ENCODE measurements at places on chromosomes 4 and X.

GRCh38 chrX:71228063-71228642 lies 5.1 kb downstream of the GJB1 start:
- H3K4me3 ChIP-seq, result no peak overlapping the region
- H3K36me3 ChIP-seq, result no peaks in the 10 kb centered on the region
- peak overlapping the region; percentile 74 for H3K27ac ChIP-seq
- H3K27me3 ChIP-seq, result no peaks in the 10 kb centered on the region

- peak overlapping the region; percentile 93 for H3K27ac ChIP-seq
- H3K4me1 ChIP-seq, result peaks cover 57% of the 10 kb centered on the region
- H3K4me3 ChIP-seq, result no peak overlapping the region
- H3K36me3 ChIP-seq, result no peaks in the 10 kb centered on the region
These were observed 277.3 kb upstream of the KLF3 start for GRCh38 chr4:38386654-38387188.

GRCh38 chr4:142762280-142762679 lies 83.8 kb downstream of the INPP4B start:
- no peaks in the 10 kb centered on the region for H3K36me3 ChIP-seq
- no peaks in the 10 kb centered on the region for H3K4me1 ChIP-seq
- DNase-seq, result no peak
- no peak overlapping the region for H3K27ac ChIP-seq

DNA sequence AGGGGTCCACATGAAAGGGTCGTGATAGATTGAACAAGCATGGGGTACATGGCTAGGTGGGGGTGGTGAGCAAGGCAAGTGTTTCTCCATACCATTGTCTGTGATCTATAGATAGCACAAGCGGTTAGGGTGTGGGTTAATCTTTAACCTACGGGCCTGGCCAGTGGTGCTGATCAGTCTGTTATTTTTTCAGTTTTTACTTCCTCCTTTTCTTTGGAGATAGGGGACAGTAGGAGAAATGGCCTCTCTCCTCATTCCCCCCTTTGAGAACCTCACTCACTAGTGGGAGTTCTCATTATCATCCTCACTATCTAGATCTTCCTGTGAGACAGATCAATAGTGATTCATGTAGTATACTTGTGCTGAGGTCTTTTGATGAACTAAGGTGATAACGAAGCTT lies 16.2 kb upstream of the GPKOW start:
- no peaks in the 10 kb centered on the region for H3K36me3 ChIP-seq
- no peak for DNase-seq
- H3K27me3 ChIP-seq, result no peaks in the 10 kb centered on the region
- no peak overlapping the region for H3K27ac ChIP-seq
- H3K4me1 ChIP-seq, result no peaks in the 10 kb centered on the region

DNA sequence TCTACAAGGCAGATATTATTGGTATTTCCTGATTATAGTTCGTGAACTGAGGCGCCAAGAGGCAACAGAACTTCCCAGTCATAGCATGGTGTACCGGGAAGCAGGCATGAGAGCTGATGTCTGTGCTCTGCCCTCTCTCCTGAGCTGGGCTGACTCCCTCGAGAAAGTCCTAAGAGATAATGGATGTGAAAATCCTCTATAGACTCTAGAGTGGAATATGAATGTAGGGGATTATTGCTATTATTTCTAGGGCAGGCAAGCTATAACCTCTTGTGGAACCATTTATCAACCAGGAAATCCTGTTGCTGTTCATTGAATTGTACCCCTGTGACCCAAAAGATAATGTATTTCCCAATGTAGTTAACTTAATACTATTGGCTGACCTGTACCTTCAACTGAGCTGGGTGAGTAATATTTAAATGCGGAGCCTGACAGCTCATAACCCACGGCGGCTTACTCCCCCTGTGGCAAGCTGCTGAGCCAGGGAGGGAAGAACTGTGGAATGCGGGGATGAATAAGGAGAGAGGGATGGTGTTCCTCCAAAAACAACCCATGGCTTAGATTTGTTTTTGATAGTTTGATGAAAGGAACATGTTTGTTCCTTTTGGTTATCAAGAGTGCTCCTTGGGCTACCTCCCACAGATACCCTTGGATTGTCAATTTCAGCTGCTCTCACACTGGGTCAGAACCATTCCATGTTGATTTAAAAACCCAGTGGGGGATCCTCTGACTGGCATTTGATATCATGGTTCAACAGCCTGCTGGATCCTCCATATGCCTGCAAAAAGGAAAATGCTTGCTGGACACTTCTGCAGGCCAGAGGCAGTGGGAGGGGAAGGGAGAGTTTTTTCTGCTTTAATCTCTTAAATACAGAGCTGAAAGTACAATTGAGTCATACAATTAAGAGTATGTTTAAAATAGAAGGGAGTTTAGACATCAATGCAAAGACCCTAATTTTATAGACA lies 339.0 kb upstream of the BOD1L1 start:
- H3K27ac ChIP-seq, result no peak overlapping the region
- H3K36me3 ChIP-seq, result no peaks in the 10 kb centered on the region
- no peaks in the 10 kb centered on the region for H3K4me1 ChIP-seq
- no peaks in the 10 kb centered on the region for H3K27me3 ChIP-seq
- peak; percentile 37 for DNase-seq

DNA sequence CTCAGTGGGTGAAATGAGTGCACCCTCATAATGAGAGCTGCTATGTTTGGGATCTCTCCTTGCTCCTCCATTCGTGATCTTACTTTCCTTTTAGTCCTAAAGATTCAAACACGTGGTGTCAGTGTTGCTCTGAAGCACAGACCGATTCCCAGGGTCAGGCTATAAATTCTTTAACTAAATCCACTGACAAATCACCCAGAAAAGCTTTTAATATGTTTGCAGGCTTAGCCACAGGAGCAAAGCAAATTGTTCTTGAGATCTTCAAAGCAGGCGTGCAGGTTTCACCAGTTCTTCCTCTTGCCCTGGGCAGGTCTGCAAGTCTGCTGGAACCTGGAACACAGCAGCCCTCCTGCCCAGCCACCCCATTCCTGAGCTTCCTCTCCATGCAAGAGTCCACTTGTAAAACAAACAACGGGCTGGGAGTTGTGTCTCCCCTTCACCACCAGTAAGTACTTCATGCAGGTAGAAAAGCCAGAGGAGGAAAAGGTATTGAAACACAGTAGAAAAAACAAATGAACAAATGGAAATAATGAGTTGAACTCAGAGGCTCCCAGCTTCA lies 70.1 kb upstream of the ENPP6 start:
- H3K27me3 ChIP-seq, result no peaks in the 10 kb centered on the region
- H3K4me3 ChIP-seq, result no peak overlapping the region
- H3K4me1 ChIP-seq, result peaks cover 8% of the 10 kb centered on the region
- H3K27ac ChIP-seq, result peak overlapping the region; percentile 18

- H3K27me3 ChIP-seq, result no peaks in the 10 kb centered on the region
- no peak overlapping the region for H3K27ac ChIP-seq
- no peaks in the 10 kb centered on the region for H3K4me1 ChIP-seq
These were observed 171.9 kb downstream of the MAGEB5 start for GRCh38 chrX:26387906-26388305.

DNA sequence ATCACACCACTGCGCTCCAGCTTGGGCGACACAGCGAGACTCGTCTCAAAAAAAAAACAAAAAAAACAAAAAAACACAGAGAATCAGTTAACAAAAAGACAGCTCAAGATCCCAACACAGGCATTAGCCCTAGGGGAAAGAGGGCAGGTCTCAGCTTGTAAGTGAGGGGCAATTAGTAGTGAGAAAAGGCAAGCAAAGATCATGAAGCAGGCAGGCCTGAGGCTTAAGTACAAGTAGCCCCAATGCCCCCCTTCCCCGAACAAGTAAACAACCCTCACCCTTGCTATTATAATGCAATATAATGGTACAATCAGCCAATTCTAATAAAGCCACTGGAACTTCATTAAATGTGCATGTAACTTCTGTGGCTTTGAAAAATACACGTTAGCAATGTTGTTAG lies 17.0 kb downstream of the ADGRA3 start:
- H3K27me3 ChIP-seq, result no peaks in the 10 kb centered on the region
- H3K36me3 ChIP-seq, result no peaks in the 10 kb centered on the region
- peaks cover 18% of the 10 kb centered on the region for H3K4me1 ChIP-seq
- no peak for DNase-seq

GRCh38 chrX:1813809-1814208 lies 198.9 kb downstream of the ASMT start:
- H3K4me3 ChIP-seq, result no peak overlapping the region
- no peaks in the 10 kb centered on the region for H3K36me3 ChIP-seq
- H3K27ac ChIP-seq, result no peak overlapping the region
- no peaks in the 10 kb centered on the region for H3K27me3 ChIP-seq

GRCh38 chr4:90025248-90025647 lies 101.9 kb upstream of the CCSER1 start:
- no peaks in the 10 kb centered on the region for H3K36me3 ChIP-seq
- H3K4me3 ChIP-seq, result no peak overlapping the region
- no peaks in the 10 kb centered on the region for H3K4me1 ChIP-seq
- no peaks in the 10 kb centered on the region for H3K27me3 ChIP-seq
- no peak for DNase-seq
- H3K27ac ChIP-seq, result no peak overlapping the region

DNA sequence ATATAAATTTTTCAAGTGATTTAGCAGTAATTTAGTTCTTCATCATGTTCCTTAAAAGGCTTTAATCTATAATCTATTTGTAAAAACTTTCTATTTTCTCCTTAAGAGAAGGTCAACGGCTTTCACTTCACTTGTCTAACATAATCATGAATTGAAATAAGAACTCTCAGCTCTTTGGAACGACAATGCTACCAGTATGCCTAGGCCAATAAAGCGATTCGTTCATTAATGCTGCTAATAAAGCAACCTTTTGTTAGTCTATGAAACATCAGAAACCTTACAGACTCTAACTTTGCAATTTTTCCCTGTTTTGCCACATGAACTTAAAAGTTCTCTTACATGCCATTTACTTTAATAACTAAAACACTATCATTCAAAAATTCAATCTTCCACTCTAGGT lies 47.6 kb downstream of the FBXW7 start:
- no peak overlapping the region for H3K27ac ChIP-seq
- no peak for DNase-seq
- H3K27me3 ChIP-seq, result no peaks in the 10 kb centered on the region
- peaks cover 12% of the 10 kb centered on the region for H3K4me1 ChIP-seq
- H3K36me3 ChIP-seq, result no peaks in the 10 kb centered on the region

- DNase-seq, result peak; percentile 57
- peak within 1 kb of the TSS; percentile 56 for H3K4me3 ChIP-seq
- H3K4me1 ChIP-seq, result peaks cover 6% of the 10 kb centered on the region
- no peaks in the 10 kb centered on the region for H3K27me3 ChIP-seq
- H3K27ac ChIP-seq, result peak within 1 kb of the TSS; percentile 65
These were observed at the start of gene SORBS2 for GRCh38 chr4:185811509-185812364. SORBS2 (minus strand) TSS chr4:185812194; CDS start chr4:185690571, 121,623 bp downstream.

- no peak for DNase-seq
- no peaks in the 10 kb centered on the region for H3K36me3 ChIP-seq
- peaks cover 4% of the 10 kb centered on the region for H3K4me1 ChIP-seq
- no peaks in the 10 kb centered on the region for H3K27me3 ChIP-seq
- no peak overlapping the region for H3K27ac ChIP-seq
- no peak overlapping the region for H3K4me3 ChIP-seq
These were observed 81.5 kb downstream of the REPS2 start for GRCh38 chrX:17027931-17028330.

GRCh38 chr4:138975225-138975624 lies 40.4 kb upstream of the NOCT start:
- H3K27ac ChIP-seq, result no peak overlapping the region
- no peaks in the 10 kb centered on the region for H3K27me3 ChIP-seq
- no peak for DNase-seq
- peaks cover 8% of the 10 kb centered on the region for H3K4me1 ChIP-seq

DNA sequence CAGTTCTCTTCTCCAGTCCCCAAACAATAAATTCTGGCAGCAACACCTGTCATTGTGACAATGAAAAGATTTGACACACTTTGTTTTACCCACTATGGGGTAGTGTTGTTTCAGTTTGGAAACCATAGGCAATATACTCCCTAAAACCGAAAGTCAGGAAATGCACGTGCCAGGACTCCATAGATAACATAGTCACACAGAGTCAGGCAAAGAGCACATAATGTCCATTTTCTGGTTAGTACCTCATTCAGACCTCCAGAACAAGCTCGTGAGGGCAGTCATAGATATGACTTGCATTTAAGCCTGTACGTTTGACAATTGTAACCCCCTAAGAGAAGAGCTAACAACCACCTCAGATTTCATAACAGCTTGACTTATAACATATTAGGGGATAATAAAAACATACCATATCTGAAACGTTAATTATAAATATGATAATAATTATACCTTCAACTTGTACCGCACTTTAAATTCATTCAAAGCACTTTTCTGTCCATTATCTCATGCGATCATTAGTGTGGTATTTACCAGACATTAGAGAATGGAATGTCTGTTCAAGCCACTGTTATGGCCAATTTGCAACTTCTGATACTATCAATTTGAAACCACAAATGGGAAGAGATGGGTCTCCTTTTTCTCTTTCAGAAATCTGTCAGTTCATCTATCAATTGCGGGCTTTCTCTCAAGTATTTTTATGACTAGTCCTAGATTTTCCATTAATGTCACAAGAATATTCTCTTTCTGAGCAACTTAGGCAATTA lies 147.4 kb downstream of the LDB2 start:
- H3K27me3 ChIP-seq, result no peaks in the 10 kb centered on the region
- H3K4me1 ChIP-seq, result no peaks in the 10 kb centered on the region
- H3K27ac ChIP-seq, result no peak overlapping the region

DNA sequence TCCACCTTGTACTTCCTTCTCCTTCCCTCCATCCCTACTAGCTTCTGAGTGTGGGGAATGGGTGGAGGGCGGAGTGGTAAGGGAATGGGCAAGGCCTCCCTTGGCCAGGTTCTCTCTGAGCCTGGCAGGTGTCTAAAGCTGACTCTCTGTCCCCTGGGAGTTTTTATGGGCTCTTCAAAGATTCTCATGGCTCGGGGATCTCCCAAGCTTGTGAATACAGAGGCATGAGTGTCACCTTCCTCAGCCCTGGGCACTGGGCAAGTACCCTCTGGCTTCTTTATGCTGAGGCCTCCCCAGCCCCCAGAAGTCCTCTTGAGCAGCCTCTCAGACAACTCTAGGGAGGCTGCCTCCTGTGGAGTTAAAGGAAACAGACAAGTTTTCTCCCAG lies 32.5 kb upstream of the DDX3X start:
- H3K4me1 ChIP-seq, result no peaks in the 10 kb centered on the region
- no peak overlapping the region for H3K4me3 ChIP-seq
- H3K27me3 ChIP-seq, result no peaks in the 10 kb centered on the region
- no peaks in the 10 kb centered on the region for H3K36me3 ChIP-seq
- H3K27ac ChIP-seq, result no peak overlapping the region
- no peak for DNase-seq

GRCh38 chr4:1979477-1980196 lies 29.1 kb downstream of the NELFA start:
- DNase-seq, result no peak
- H3K27ac ChIP-seq, result no peak overlapping the region
- peaks cover 91% of the 10 kb centered on the region for H3K36me3 ChIP-seq
- no peaks in the 10 kb centered on the region for H3K27me3 ChIP-seq

DNA sequence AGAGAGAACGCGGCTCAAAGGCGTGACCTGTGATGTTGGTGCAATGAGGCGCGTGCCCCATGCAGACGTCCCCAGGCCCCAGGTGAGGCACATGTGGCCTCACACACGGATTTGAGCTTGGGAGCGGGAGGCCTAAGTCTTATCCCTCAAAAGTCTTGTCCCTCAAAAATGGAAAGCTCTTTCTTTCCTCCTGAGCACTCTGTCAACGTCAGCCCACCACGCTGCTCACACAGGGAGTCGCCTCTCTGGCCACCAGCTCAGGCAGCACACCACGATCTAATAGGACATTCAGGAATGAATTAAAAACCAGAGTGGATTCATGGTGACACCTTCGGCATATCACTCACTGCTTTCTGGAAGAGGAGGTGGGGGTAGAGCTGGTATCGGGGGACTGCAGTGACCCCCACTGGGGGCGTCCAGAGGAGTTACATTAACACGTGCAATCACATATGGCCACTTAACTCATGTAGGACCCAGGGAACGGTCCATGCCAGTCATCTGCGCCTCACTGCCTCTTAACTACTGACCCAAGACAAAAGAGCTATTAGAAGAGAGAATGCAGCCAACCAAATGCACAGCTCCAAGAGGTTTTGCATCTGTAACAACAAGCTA lies 21.9 kb upstream of the CYP4V2 start:
- no peak overlapping the region for H3K4me3 ChIP-seq
- H3K27ac ChIP-seq, result no peak overlapping the region
- peaks cover 3% of the 10 kb centered on the region for H3K4me1 ChIP-seq
- peaks cover 9% of the 10 kb centered on the region for H3K36me3 ChIP-seq
- no peaks in the 10 kb centered on the region for H3K27me3 ChIP-seq
